ENCODE measurements at places on chromosomes 13 and 19.
A peak's percentile ranks its signal among the peaks of the same experiment; 100 is the strongest.

- ATAC-seq = no peak
Measured at GRCh38 chr13:98564204-98564603, 12.7 kb downstream of the STK24 start.

- no peak for ATAC-seq
Measured at GRCh38 chr13:32001154-32001768, 30.3 kb upstream of the FRY start.

GRCh38 chr13:97582170-97582569 lies 148.2 kb downstream of the RAP2A start:
- ATAC-seq = no peak

GRCh38 chr19:52691215-52691610 lies 43.6 kb downstream of the ZNF611 start:
- ATAC-seq = no peak

GRCh38 chr13:41458187-41458760 lies 924 bp downstream of the RGCC start:
- ATAC-seq = peak; percentile 42

DNA sequence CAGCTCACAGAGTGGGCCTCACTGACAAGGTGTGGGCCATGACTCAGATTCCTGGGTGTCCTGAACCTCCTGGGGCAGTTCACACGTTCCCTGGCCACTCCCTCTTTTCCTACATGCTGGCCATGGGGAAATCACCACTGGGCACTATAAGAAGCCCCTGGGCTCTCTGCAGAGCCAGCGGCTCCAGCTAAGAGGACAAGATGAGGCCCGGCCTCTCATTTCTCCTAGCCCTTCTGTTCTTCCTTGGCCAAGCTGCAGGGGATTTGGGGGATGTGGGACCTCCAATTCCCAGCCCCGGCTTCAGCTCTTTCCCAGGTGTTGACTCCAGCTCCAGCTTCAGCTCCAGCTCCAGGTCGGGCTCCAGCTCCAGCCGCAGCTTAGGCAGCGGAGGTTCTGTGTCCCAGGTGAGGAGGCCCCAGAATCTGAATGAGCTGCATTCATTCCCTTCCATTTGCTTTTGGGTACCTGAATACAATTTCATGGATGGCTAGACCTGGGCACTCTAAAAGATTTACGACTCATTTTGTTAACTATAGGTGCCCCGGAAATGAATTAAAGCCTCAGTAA lies at the start of gene OLFM4:
TSS of gene OLFM4 (plus strand) at position 177 of the 567 bp plus-strand sequence. CDS start at position 201, 24 bp downstream.
- no peak for ATAC-seq

DNA sequence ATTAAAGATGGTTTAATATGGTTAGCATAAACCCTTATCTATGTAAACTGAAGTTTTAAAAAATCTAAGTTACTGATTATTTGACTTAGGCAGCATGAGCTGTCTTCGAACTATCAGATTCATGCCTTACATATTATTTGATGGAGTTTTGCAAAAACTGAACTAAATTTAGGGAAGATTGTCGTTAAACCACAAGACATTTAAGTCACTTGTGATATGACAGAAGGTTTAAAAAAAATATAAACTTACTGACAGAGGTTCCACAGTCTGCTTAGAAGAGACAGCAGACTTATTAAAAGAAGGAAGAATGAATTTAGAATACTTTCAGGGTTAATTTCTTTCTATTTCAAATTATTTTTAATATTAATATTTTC lies 110.9 kb upstream of the FRY start:
- ATAC-seq = no peak

DNA sequence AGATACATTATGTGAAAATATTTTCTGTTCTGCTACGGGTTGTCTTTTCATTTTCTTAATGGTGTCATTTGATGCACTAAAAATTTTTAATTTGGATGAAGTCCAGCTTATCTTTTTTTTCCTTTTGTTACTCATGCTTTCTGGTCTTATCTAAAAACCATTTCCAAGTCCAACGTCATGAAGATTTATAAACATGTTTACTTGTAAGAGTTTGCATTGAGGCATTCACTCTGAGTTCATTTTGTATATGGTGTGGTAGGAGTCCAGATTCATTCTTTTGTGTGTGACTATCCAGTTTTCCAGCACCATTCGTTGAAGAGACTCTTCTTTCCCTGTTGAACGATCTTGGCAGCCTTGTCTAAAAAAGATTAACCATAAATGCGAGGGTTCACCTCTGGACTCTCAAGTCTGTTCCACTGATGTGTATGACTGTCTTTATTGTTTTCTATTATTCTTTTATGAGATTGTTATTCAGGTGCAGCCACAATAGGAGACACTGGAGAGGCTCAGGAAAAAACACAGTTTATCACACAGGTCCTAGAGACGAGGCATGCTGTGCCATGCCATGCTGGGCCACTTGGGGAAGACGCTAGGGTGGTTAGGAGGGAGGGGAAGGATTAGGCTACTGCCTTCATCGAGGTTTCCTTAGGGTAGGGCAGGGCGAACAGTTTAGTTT lies 35.0 kb downstream of the NAA16 start:
- ATAC-seq = no peak

Measured in motor neuron (in vitro differentiated cells).